ENCODE measurements at places on chromosomes 6 and 20.

GRCh38 chr6:7933794-7934193 is 23.2 kb upstream of the TXNDC5 start:
- DNase-seq, result no peak

- no peak for DNase-seq
Observed at GRCh38 chr6:68544450-68544849, 90.6 kb upstream of the ADGRB3 start.

GRCh38 chr6:150620244-150620643 is 20.6 kb downstream of the PLEKHG1 start:
- DNase-seq, result no peak

DNA sequence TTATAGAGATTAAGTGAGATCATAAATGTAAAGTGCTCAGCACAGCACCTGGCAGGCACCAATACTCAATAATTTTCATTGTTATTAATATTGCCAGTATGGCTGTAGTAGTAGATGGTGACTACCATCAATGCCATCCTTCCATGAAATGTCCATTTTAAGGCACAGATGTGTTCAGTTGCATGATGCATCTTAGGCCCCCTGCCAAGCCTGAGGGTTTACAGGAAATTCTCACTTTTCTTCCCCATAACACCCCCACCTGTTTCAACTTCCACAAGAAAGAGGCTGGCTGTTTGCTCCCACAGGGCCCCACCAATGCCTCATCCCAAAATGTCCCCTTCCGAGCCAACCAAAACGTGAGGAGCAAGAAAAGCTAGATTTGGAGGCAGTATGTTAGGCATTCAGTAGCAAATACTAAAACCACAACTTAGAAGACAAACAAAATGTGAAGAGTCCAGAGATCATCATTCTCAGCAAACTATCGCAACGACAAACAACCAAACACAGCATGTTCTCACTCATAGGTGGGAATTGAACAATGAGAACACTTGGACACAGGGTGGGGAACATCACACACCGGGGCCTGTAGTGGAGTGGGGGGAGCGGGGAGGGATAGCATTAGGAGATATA is 110.6 kb upstream of the NHSL1 start:
- DNase-seq, result no peak

DNA sequence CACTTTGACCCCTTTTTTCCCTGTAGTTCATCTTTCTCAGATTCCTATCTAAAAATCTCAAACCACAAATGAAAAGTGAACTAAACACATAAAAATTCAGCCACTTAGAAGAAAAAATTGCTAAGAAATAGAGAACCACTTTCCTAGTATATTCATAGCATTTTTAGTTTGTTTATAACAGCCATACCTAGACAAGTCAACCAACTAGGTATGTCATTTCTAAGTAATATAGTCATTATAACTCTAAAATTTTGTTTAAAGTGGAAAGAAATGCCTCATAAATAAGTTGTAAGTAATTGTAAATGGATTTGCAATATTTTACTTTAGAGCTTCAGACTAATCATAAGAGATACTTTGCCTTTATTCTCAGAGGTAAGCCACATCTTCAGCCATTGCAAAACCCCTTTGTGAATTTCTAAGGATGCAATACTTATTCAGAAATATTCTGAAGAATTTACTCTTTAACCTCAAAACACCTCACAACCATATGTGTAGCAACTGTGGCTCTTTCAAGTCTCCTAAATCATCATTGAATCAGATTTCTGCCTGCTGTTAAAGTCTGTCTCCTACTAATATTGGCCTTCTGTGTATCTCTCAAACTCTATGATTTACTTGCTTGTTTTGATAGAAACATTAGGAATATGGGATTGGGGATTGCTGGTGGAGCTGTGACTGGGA is 6.9 kb upstream of the SUMO4 start:
- no peak for DNase-seq

DNA sequence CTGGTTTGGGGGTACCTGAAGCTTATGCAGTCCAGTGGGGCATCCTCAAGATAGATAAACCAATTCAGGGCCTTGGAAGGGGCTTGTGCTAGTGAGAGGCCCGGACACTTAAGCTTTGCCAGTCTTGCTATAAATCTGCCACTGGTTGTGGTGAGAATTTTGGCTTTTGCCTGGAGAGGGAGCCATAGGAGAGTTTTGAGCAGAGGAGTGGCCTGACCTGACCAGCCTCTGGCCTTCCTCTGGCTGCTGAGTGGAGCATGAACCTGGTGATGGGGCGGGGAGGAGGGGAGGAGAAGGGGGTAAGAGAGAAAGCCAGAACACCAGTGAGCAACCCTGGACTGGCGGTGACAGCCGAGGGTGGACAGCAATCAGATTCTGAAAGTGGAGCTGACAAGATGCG is 7.1 kb downstream of the TMEM74B start:
- no peak for DNase-seq

GRCh38 chr20:59735486-59735885 is 131.1 kb downstream of the PHACTR3 start:
- DNase-seq, result no peak

GRCh38 chr6:159440349-159440748 is 252.7 kb downstream of the SOD2 start:
- DNase-seq, result no peak

- no peak for DNase-seq
Observed at GRCh38 chr20:1292620-1293019, 26.5 kb downstream of the SNPH start.

GRCh38 chr20:59137532-59137931 is 26.1 kb upstream of the ZNF831 start:
- DNase-seq, result no peak

- no peak for DNase-seq
Observed at GRCh38 chr6:139370999-139371345, 3.5 kb downstream of the CITED2 start.

DNA sequence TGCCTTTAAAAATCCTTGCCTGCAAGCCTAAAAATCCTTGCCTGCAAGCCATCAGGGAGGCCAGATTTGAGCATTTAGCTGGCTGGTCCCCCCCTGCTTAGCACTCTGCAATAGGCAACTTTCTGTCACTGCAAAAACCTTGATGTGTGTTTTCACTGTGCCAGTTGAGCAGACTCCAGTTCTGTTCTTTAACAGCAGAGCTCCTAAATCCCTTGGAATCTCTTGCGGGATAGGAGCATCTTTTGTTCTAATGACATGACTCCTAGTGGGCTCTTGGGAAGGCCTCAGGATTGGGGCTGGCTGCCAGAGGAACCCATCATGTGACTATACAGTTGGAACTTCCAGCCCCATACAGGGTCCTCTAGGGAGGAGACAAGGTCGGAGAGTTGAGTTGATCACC is 50.4 kb downstream of the FAM184A start:
- DNase-seq, result no peak

DNA sequence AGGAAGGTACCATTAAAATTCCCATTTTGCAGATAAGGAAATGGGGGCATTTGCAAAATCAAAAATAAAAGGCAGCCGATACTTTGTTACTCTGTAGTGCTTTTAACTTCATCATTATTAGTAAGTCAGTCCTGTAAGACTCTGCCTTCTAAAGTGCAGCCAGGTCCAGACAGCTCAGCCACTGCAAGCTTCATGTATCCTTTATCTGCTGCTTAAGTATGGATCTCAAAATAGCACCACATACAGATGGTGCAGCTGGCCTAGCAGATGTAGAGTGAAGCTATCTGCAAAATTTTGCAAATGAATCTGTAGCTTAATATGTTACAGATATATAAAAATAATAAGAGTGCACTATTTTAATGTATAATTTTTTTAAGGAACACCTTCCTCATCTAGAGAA is 53.4 kb downstream of the NUS1 start:
- DNase-seq, result no peak

- no peak for DNase-seq
Observed at GRCh38 chr20:19897891-19898290, 119.3 kb upstream of the NAA20 start.

- no peak for DNase-seq
Observed at GRCh38 chr20:43710370-43711044, 16.3 kb downstream of the GTSF1L start.

DNA sequence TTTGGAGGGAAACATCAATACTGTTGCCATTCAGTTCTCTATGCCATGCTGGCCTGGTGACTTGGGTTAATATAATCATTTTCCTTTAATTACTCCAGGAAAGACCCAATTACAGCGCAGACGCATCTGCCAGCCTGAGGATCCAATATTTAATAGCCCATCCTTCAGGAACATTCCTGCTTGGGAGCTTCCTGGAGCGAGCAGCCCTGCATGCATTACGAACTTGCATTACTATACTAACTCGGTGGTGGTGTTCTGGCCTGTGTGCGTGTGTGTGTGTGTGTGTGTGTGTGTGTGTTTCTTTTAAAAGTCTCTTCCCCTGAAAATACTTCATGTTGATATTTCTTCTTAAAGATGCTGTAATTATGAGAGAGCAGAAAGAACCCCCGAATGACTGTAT is 26.5 kb downstream of the PMEPA1 start:
- no peak for DNase-seq

GRCh38 chr6:44697327-44697726 is 309.8 kb downstream of the CDC5L start:
- DNase-seq, result no peak

- DNase-seq, result no peak
Observed at GRCh38 chr6:145904868-145905267, 59.3 kb downstream of the SHPRH start.

DNA sequence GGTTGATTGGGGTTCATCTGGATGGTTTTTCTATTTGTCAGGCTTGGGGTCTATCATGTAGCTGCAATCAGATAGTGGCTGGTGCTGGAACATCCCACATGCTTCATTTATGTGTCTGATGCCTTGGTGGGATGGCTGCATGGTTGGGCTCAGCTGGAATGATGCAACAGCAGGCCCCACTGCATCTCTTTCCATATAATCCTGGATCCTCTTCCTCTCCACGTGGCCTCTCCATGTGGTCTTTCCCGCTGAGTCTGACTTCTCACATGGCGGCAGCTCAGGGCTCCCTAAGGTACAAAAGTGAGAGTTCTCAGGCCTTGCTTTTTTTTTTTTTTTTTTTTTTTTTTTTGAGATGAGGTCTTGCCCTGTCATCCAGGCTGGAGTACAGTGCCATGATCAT is 65.0 kb upstream of the SUPT3H start:
- no peak for DNase-seq

- no peak for DNase-seq
Observed at GRCh38 chr6:136335736-136336363, 46.2 kb upstream of the BCLAF1 start.

GRCh38 chr6:138550346-138550767 is 51.1 kb upstream of the NHSL1 start:
- no peak for DNase-seq

DNA sequence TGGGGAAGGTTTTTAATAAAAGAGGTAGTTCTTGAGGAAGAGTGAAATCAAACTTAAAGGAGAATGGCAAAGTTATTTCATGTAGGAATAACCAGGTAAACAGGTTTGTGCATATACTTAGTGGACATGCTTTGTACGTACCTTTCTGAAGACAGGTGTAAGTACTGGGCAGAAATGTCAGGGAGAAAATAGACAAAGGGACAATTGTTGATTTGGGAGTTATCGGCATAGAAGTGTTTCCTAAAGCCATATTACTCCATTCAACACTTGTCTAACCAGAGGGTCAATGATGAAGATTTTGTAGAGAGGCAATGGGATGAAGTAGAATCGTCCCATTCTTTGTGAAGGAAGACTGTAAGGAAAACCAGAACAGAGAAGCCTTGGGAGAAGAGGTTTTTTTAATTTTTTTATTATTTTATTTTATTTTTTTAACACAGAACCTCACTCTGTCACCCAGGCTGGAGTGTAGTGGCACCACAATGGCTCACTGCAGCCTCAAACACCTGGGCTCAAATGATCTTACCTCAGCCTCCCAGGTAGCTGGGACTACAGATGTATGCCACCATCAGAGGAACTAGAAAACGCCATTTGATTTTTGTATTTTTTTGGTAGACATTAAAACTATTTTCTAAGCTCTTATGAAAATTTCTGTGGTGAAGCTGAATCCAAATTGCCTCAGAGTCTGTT is 18.0 kb downstream of the SMAP1 start:
- no peak for DNase-seq

GRCh38 chr6:41008011-41008410 is 31.0 kb downstream of the UNC5CL start:
- DNase-seq, result no peak

- no peak for DNase-seq
Observed at GRCh38 chr6:35302604-35303241, 5.1 kb downstream of the DEF6 start.

GRCh38 chr20:19749618-19750071 is 8.4 kb upstream of the RIN2 start:
- no peak for DNase-seq

DNA sequence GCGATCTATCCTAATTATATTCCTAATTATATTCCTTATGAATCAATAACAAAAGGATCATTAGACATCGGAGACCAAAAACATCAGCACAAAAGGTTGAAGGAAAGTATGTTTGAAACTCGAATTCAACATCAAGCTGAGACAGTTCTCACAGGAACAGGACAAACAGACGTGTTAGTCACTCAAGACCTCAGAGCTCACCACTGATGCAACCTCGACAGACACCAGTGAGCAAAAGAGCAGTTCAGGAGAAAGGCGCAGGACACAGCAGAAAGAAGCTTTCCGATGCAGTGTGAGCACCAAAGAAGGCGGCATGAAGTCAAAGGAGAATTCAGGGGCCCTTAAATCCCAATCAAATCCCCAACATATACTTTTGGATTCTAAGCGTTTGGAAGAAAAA is 6.3 kb upstream of the RAMACL start:
- no peak for DNase-seq

DNA sequence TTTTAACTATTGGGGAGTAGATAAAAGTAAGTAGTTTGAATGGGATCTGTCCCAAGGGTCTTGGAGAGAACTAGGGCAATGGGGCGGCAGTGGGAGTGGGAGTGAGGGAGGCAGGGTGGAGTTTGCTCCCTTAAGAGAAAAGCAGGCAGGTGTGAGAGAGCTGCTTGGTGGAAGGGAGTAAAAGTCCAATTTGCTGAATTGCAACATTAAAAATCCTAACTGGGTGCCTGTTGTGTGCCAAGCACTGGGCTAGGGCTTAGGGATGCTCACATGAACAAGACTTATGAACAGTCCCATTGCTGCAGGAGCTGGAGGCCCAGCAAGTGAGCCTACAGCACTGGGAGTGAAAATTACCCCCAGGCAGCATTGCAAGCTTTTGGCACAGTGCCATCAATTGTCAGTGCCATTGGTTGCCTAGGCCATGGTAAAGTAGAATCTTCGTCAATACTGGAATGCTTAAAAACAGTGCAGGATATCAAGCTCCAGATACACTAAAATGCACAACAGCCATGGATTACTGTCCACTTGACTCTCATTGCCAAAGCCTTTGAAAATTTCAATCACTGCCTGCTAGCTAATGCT is 277.7 kb upstream of the JARID2 start:
- DNase-seq, result no peak

- DNase-seq, result no peak
Observed at GRCh38 chr20:13331536-13331935, 110.5 kb downstream of the ISM1 start.

- no peak for DNase-seq
Observed at GRCh38 chr6:169847901-169848311, 96.5 kb downstream of the ERMARD start.

GRCh38 chr20:33651562-33652048 is 10.5 kb upstream of the C20orf144 start:
- DNase-seq, result no peak

DNA sequence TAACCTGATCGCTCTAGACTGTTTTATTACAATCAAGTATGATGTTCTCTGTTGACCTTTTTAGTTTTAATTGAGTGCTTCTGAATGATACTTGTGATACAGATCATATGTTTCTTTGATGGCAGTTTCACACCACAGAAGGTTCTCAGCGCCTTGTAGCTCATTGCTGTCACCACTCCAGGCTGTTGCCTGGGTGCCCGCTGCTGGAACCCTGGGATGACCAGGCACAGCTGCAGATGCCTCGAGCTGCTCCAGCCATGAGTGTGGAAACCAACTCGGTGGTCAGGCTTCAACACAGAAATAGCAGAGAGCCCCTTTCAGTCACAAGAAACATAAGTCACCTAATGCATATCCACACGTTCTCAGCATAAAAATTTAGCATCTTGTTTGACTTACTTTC is 112.7 kb downstream of the RPP40 start:
- DNase-seq, result no peak
